ENCODE measurements at places on chromosomes 3 and 15.

- DNase-seq: no peak
Observed at GRCh38 chr3:29240248-29240647, 40.6 kb upstream of the RBMS3 start.

DNA sequence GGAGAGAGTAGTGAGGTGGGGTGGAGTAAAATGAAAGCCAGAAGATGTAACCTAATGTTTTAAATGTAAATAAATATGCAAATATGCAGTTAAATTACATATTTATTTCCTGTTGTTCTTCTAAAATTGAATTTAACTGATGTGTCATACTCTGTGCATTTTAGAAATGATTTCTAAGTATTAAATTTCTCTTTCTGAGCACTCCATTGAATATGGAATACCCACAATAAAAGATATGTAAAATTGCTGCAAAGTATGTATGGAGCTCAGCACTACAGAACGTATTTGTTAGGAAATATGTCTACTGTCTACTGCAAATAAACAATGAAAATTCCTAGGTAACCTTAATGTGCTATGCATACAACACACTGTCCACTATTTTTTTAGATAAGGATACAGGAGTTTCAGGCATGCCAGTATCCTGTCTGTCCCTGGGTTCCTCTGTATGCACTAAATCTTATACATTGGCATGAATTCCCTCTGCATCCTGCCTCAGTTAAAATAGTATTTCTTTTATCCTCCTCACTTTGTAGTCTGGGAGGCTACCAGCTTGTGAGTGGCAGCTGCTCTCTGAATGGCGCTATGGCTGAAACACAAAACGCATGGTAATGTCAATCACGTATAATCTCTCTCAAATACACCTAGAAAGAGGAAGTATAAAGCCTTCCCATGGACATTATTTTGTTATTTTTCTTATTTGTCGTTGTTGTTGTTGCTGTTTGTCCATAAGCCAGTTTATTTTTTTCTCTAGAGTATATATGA lies 579.5 kb downstream of the PYDC2 start:
- no peak for DNase-seq

- no peak for DNase-seq
Observed at GRCh38 chr3:197926418-197926817, 23.6 kb upstream of the RPL35A start.

GRCh38 chr3:112333002-112333380 lies at the start of gene CD200:
TSS of gene CD200 (plus strand) at chr3:112333156. CDS start at chr3:112333213, 57 bp downstream.
- peak; percentile 73 for DNase-seq

GRCh38 chr3:167657684-167658225 lies 4.0 kb upstream of the WDR49 start:
- no peak for DNase-seq

GRCh38 chr3:115062412-115062956 lies 84.6 kb downstream of the ZBTB20 start:
- no peak for DNase-seq

DNA sequence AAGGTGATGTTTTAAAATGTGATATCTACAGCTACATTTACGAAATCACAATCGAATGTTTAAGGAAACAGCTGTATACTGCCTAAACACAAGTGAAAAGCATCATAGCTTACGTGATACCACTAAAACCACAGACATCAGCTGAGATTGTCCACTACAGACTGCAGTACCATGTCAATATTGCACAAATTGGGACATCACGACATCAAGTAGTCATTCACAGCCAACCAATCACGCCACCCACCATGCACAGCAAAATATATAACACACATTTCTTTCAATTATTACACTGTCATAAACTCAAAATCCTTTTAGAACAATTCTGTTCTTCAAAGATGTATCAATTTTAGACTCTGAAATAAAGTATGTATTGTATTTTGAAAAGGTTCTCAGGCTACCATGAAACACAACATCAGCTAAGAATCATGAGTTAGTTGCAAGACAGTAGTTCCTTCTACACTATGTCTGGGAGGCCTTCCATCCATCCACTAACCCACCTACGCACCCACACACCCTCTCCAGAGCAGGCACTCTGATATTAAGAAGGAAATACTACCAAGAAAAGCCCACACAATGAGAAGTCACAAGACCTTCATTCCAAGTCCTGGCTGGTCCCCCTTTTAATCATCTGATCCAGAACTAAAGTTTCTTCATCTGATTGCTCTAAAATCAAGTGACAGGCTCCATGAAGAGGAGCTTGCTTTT lies 3.1 kb downstream of the DMXL2 start:
- no peak for DNase-seq

DNA sequence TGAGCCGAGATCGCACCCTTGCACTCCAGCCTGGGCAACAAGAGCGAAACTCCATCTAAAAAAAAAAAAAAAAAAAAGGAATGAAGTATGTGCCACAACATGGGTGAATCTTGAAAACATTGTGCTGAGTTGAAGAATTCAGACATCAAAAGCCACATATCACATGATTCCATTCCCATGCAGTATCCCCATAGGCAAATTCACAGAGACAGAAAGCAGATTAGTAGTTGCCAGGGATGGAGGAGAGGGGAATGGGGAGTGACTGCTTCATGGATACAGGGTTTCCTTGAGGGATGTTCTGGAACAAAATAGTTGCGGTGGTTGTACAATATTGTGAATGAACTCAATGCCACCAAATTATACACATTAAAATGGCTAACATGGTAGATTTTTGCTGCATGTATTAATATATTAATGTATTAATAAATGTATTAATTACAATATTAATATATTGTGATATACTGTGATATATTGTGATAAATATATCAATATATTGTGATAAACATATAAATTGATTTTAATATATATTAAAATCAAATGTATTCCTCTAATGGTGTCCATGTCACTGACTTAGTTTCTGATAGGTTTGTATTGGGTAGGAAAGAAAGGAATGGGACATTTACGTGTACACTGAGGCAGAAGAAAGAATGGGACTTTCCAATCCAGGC lies 34.9 kb downstream of the SMAD3 start:
- no peak for DNase-seq

DNA sequence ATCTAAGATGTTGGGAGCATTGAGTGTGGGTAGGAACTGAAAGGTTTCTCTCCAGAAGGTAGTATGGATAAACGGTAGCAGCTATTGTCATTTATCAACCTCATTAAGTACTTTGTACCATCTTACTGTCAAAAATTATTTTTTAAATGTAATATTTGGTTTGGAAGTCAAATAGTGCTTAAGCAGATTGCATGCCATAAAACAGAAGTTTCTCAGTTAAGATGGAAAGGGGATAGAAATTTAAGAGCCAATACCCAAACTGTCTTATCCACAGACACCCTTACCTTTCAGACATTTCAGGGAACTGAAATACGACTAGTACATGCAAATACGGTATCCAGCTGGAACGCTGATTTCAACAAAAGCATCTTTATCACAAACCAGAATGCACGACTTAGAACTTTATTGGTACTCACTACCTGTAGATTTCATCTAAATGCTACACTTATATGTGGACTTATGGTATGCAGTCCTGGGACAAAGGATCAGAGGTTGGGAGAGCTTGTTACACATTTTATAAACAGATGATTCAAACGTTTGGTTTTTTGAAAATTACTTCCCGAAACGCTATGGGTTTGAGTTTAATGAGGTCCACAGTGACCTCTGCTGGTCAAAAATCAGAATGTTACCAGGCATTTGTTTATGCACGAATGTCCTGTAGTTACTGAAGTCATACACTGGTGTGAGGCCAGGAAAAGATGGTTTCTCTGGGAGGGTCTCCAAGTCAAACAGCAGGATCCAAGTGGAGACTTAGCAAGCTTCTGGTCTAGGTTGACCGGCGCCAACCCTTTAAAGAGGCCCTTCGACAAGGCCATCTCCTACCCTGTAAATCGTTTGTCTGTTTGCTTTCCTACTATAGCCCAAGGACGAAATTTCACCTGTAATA lies 45.7 kb upstream of the DUT start:
- peak; percentile 79 for DNase-seq

- DNase-seq: no peak
Observed at GRCh38 chr15:41921167-41921566, 27.3 kb upstream of the SPTBN5 start.

GRCh38 chr3:50950591-50950990 lies 275.9 kb downstream of the DOCK3 start:
- no peak for DNase-seq

DNA sequence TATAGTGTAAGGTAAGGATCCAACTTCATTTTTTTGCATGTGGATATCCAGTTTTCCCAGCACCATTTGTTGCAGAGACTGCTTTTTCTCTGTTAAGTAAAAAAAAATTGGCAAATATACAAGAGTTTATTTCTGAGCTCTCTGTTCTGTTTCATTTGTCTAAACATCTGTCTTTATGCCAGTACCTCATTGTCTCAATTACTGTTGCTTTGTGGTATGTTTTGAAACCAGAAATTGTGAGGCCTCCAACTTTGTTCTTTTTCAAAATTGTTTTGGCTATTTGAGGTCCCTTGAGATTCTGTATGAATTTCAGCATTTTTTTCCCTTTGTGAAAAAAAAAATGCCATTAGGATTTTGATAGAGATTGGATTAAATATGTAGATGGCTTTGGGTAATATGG lies 150.5 kb downstream of the MINAR1 start:
- no peak for DNase-seq

- no peak for DNase-seq
Observed at GRCh38 chr3:161212171-161212771, 8.8 kb upstream of the NMD3 start.

GRCh38 chr15:56445746-56446145 lies 19.2 kb downstream of the MNS1 start:
- DNase-seq: no peak

GRCh38 chr15:100191161-100191560 lies 150.6 kb downstream of the ADAMTS17 start:
- peak; percentile 48 for DNase-seq

DNA sequence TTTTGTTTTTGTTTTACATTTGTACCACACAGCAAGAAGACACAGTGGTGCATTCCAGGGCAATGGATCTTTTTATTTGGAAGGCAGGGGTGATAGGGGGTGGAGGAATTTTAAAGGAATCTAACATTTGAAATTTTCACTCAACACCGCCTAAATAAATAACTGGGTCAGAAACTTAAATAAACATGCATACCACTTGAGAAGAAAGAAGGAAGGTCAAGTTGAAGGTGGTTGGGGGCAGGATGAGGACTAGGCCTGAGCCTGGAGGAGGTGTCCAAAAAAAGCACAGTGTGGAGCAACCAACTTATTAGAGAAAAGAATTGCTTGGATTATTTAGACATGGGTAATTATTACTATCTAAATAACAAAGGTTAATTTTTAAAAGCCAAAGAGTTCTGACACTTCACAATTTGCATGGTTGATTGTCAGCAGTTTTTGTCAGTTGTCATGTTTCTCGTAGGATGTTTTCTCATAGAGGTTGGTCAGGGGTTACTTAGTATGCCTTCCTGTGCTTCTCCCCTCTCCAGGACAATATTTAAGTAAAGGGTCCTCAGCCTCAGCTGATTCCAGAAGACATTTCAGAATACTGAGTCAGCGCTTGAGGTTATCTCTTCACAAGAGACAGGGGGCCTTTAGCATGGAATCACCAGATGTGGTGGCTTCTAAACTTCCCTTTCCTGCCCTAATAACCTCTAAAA lies 173.7 kb upstream of the SLC2A2 start:
- no peak for DNase-seq

DNA sequence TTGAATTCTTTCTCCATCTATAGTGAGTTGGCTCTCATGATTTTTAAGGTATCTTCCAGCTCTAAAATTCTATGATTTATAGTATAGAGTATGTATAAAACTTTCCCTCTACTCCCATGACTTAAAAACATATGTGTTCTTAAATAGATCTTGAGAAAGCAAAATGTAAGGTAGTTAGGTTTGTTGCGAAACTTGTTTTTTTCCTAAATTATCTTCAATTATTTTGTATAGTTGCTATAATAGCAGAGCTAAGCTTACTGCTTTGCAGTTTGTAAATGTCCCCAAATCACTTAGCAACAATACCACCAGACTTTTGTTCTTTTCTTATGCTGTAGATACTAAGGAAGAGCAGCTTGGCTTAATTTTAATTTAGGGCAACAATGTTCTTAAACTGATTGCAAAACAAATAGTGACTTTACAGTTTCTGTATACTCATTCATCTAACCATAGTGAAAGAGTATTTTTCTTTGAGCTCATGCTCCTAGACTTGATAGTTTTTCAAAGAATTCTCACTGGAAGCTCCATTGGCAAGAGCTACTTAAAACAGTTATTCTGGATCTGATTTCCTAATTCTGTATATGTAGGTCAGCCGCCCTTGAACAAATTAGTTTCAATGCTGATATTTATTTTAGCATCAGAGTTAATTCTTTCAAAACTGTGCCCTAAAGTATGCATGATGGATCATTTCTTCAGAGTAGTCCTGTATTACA lies 61.2 kb downstream of the LYSMD4 start:
- no peak for DNase-seq
